ENCODE measurements at places on chromosomes 12 and 14.

- DNase-seq = no peak
These were observed 42.6 kb downstream of the PPFIBP1 start for GRCh38 chr12:27566626-27567025.

DNA sequence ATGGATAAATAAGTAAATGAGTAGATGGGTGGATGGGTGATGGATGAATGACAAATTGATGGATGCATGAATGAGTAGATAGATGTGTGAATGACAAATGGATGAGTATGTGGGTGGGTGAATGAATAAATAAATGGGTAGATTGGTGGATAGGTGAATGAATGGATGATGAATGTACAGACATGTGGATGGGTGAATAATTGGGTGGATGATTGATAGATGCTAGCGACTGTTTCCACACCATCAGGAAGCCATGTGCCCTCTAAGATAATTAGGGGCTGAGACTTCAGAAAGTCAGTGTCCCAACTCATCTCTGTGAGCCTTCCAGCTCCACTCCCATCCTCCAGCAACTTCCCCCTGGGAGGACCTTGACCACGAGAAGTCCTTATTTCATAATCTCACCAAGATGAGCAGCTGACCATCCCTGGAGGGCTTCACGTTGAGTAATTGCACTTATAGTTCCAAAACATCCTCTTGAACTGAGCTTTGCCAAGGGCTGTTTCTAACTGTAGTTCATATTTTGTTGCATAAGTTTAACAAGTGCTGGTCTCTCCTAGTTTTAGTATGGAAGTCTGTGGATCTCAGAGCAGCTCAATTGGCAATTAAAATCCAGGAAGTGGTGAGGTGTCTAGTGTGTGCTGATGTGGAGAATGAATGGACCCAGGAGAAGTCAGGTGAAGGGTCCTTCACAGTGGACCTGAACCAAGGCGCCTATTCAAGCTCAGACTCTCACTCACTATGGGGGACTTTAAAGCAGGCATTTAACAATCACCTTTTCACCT is 295.7 kb downstream of the ADGRD1 start:
- DNase-seq = no peak

- DNase-seq = no peak
These were observed 283 bp upstream of the PSMB11 start for GRCh38 chr14:23041729-23042128.

DNA sequence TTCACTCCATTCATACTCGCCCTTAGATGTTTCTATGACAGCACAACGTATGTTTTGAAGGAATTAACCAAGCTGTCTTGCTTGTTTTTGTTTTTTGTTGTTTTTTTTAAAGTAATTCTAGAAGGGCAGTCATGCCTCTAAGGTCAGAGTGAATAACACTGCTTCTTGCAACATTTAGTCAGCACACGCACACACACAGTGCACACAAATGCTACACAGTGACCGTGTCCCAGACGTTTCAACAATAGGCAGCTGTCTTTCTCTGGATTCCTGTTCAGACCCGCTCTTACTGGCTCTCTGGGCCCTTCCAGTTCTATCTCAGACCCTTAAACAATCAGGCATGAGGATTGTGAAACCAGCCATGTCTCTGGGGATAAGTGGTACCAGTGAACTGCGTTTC is 351.0 kb upstream of the FKBP4 start:
- no peak for DNase-seq

DNA sequence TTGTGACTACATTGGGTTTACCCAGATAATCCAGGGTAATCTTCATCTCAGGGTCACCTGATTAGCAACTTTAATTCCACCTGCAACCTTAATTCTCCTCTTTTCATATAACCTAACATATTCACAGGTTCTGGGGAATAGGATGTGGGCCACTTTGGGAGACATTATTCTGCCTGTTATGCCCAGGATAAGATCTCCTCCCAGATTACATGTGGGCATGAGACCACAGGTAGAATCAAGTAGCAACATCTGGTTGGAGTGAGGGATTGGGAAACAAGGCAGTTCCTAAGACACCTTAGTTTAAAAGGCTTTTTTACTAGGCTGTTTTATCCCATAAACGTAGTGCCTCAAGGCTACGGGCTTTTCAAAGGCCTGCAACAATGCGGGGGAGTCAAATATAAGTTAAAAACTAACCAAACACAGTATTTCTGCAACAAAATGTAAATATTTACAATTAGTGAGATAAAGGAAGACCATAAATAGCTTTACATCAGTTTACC is 181.5 kb downstream of the FOXA1 start:
- no peak for DNase-seq

DNA sequence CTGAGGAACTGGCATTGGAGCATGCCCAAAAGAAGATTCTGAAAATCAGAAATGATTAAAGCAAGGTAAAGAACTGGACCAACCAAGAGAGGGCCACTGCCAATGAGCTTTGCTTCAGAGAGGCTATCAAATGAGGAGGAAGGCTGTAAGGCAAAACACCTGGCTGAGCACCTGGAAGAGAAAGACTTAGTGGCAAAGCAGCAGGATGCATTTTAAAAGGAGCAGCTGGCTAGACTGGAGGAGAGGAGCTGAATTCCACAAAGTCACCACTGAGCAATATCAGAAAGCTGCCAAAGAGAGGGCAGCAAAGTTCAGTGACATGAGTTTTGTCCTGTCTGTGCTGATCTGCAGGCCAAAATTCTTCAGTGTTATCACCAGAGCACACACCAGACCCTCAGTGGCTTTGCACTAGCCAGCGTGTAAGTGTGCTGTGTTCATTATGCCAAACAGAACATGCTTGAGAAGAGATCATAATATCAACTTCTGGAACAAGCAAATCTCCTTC is 338.7 kb downstream of the TRHDE start:
- DNase-seq = no peak

- no peak for DNase-seq
These were observed 9.3 kb downstream of the GALNT9 start for GRCh38 chr12:132319991-132320570.

DNA sequence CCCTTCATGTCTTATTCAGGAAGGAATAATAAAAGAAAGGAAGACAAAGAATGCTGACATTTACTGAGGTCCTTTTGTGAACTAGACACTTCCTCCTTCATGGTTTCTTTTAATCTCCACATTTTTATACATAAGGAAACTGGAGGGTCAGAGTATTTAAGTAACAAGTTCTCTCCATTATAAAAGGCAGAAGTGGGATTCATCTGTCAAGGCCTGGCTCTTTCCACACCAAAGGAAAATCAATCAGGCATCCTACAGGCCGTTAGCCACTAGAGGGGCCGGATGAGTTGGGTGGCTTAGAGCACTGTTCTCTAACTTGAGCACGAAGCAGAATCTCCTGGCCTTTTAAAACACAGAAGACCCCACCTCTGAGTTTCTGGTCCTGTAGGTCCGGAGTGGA is 36.8 kb upstream of the NINJ2 start:
- no peak for DNase-seq

All from activated CD8-positive, alpha-beta memory T cell treated with anti-CD3 and anti-CD28 coated beads for 24 hours (primary cell).